ENCODE measurements at places on chromosomes 1 and 21. TPM values are rescaled to one million over a fixed set of nuclear protein-coding genes. Genes with fewer than 3 reads are reported as not detected.

VTCN1 gene
- total RNA-seq, result not detected

ERO1B gene
- 4.8 TPM for total RNA-seq

TIE1 gene
- total RNA-seq, result 47.7 TPM

SPRR2B gene
- not detected for total RNA-seq

RAB7B gene
- 2.7 TPM for total RNA-seq

SLAMF7 gene
- total RNA-seq, result 0.27 TPM

FAM229A gene
- 7.8 TPM for total RNA-seq

ZNF697 gene
- 2.2 TPM for total RNA-seq

TADA1 gene
- total RNA-seq, result 14.3 TPM

ZNF593OS gene
- not detected for total RNA-seq

SPATC1L gene
- total RNA-seq, result 21.5 TPM

RUNX3 gene
- 22.9 TPM for total RNA-seq

RSPO1 gene
- total RNA-seq, result not detected

FCGR3A gene
- total RNA-seq, result 1.6 TPM

C1orf185 gene
- total RNA-seq, result not detected

KRTAP12-2 gene
- total RNA-seq, result under 0.01 TPM

OR2T2 gene
- total RNA-seq, result under 0.01 TPM

NOC2L gene
- total RNA-seq, result 68.1 TPM

PLA2G2D gene
- under 0.01 TPM for total RNA-seq

IGSF3 gene
- 0.27 TPM for total RNA-seq

C1orf115 gene
- 1.1 TPM for total RNA-seq

PRELP gene
- under 0.01 TPM for total RNA-seq

PDZK1 gene
- total RNA-seq, result under 0.01 TPM

GNAT2 gene
- 0.27 TPM for total RNA-seq

FAM151A gene
- not detected for total RNA-seq

ICOSLG gene
- total RNA-seq, result 4.3 TPM

LPAR3 gene
- total RNA-seq, result 0.27 TPM

TBX19 gene
- 1.3 TPM for total RNA-seq

LMX1A gene
- total RNA-seq, result not detected

CD2 gene
- total RNA-seq, result under 0.01 TPM

S100A4 gene
- 183 TPM for total RNA-seq

RAVER2 gene
- 18.0 TPM for total RNA-seq

SEMA4A gene
- 15.1 TPM for total RNA-seq

TNFRSF25 gene
- total RNA-seq, result 7.3 TPM

TCP10L gene
- 0.27 TPM for total RNA-seq

JAK1 gene
- 80.2 TPM for total RNA-seq

SLC16A4 gene
- under 0.01 TPM for total RNA-seq

FAM131C gene
- not detected for total RNA-seq

GBP4 gene
- total RNA-seq, result 46.3 TPM

Data from hematopoietic multipotent progenitor cell (in vitro differentiated cells).